ENCODE measurements at places on chromosomes 1 and 21.

DNA sequence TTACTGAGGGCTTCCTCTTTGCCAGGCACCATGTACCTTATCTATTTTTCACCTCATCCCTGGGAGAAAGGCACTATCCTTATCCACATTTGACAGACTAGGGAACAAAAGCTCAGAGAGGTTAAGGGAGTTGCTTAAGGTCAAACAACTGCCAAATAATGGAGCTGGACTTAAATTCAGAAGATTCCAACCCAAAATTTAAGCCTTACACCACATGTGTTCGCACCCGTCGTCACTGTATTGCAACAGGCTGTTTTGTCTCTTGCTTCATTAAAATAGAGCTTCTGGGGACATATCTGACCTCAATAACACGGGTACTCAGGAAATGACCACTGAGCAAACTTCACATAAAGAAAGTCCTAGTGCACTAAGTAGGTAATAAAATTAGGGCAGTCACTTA lies 62.0 kb downstream of the TRABD2B start:
- DNase-seq = no peak

DNA sequence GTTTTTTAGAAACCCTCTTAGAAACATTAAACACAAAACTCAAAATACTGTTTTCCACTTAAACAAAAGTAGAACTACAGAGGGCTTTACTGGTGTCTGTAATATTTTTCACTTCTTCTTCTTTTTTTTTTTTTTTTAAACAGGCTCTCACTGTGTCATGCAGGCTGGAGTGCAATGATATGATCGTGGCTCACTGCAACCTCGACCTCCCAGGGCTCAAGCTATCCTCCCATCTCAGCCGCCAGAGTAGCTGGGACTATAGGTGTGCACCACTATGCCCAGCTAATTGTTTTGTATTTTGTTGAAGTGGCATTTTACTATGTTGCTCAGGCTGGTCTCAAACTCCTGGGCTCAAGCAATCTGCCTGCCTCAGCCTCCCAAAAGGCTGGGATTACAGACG lies 194.8 kb downstream of the DAB1 start:
- no peak for DNase-seq

DNA sequence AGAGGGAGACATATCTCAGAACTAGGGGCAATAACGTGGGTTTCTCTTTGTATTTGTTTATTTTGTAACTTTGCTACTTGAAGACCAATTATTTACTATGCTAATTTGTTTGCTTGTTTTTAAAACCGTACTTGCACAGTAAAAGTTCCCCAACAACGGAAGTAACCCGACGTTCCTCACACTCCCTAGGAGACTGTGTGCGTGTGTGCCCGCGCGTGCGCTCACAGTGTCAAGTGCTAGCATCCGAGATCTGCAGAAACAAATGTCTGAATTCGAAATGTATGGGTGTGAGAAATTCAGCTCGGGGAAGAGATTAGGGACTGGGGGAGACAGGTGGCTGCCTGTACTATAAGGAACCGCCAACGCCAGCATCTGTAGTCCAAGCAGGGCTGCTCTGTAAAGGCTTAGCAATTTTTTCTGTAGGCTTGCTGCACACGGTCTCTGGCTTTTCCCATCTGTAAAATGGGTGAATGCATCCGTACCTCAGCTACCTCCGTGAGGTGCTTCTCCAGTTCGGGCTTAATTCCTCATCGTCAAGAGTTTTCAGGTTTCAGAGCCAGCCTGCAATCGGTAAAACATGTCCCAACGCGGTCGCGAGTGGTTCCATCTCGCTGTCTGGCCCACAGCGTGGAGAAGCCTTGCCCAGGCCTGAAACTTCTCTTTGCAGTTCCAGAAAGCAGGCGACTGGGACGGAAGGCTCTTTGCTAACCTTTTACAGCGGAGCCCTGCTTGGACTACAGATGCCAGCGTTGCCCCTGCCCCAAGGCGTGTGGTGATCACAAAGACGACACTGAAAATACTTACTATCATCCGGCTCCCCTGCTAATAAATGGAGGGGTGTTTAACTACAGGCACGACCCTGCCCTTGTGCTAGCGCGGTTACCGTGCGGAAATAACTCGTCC lies 1.3 kb upstream of the OLIG2 start:
- DNase-seq = no peak

- no peak for DNase-seq
These were observed 50.6 kb downstream of the TBX15 start for GRCh38 chr1:118937413-118938072.

DNA sequence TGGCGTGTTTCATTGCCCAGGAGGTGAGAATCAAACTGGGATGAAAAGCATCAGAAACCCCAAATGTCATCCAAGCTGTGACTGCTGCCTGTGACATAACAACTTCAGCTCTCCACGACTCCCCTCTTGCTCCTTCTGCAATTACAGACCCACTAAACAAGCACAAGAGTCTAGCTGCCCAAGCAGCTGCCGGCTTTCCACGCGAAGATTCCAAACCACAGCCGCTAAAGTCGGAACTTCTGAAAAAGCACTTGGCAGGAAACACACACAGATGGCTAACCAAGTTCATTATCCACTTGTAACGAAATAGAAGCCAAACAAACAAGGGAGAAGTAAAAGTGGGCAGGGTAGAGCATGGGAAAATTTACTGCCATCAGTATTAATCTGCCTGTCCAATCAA lies 198.1 kb downstream of the SLC35F3 start:
- DNase-seq = no peak

GRCh38 chr21:44407493-44407892 lies 47.8 kb upstream of the LRRC3 start:
- no peak for DNase-seq

- no peak for DNase-seq
These were observed 7.5 kb upstream of the PYCR2 start for GRCh38 chr1:225931270-225932136.

- peak; percentile 93 for DNase-seq
These were observed 43.4 kb downstream of the KIF1B start for GRCh38 chr1:10253755-10254154.

DNA sequence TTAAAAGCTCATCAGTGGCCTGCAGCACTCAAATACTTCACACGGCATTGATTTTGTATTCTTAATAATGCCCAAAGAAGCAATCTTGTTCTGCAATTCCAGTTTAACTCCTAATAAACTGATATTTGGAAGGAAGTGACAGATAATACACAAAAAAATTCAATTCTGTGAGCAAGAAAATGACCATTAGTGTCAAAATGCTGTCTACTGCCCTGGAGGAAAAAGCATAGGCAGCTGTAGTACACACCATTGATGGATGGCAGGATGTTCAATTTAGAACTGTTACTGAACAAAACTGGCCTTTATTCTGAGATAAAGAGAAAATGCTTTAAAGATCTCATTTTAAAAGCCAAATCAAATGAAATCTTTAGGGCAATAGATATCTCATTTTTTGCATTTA lies 251.3 kb upstream of the FMN2 start:
- DNase-seq = no peak

DNA sequence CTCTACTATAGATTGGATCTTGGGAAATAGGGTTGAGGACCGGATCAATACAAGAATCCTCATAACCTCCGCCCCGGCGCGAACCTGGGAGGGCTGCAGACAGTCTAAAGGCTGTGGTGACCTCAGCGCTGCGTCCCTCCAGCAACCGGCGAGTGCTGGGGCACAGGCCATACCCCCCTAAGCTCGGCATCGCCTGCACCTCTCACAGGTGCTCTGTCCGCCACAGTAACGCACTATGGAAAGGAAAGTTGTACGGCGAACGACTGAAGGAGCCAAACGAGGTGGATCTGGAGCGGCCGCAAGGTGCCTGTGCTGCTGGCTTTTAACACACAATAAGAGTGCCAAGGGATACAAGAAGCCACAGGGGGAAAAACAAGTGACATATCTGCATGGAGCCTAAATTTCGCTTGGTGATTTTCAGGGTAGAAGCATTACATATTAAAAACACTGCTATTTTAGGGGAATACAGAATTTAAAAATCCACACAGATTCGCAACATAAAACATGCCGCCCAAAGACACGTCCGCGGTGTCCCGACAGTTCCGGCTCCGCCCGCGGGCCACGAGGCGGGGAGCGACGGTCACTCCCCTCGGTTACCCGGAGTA lies 1.4 kb upstream of the RBM15 start:
- DNase-seq = no peak

- no peak for DNase-seq
These were observed 16.1 kb downstream of the TOMM20 start for GRCh38 chr1:235112297-235113182.

- DNase-seq = peak; percentile 79
These were observed 9.5 kb upstream of the TMEM39B start for GRCh38 chr1:32063261-32063681.

GRCh38 chr1:47624531-47624930 lies 186.7 kb downstream of the FOXD2 start:
- peak; percentile 12 for DNase-seq
